ENCODE measurements at places on chromosomes 6 and 20. TPM values are rescaled to one million over a fixed set of nuclear protein-coding genes. Genes with fewer than 3 reads are reported as not detected.

- DNase-seq = no peak
Measured at GRCh38 chr20:33944914-33945313, 48.8 kb upstream of the RALY start.

- DNase-seq = no peak
Measured at GRCh38 chr20:40499391-40499790, 189.6 kb downstream of the MAFB start.

GRCh38 chr6:42354702-42355101 lies 97.0 kb downstream of the TRERF1 start:
- no peak for DNase-seq

GRCh38 chr6:35385457-35386202 lies 43.3 kb downstream of the PPARD start:
- peak; percentile 40 for DNase-seq

GRCh38 chr6:80226151-80226550 lies 119.7 kb downstream of the BCKDHB start:
- DNase-seq = no peak

GRCh38 chr6:10276106-10276505 lies 138.8 kb downstream of the TFAP2A start:
- no peak for DNase-seq

GRCh38 chr6:8539453-8539852 lies 104.1 kb upstream of the SLC35B3 start:
- no peak for DNase-seq

- no peak for DNase-seq
Measured at GRCh38 chr20:63253438-63254231, 628 bp downstream of the NKAIN4 start.

- DNase-seq = no peak
Measured at GRCh38 chr6:123806561-123806960, 2.9 kb downstream of the NKAIN2 start.

- DNase-seq = no peak
Measured at GRCh38 chr20:31831771-31832306, 12.7 kb downstream of the MYLK2 start.

DNA sequence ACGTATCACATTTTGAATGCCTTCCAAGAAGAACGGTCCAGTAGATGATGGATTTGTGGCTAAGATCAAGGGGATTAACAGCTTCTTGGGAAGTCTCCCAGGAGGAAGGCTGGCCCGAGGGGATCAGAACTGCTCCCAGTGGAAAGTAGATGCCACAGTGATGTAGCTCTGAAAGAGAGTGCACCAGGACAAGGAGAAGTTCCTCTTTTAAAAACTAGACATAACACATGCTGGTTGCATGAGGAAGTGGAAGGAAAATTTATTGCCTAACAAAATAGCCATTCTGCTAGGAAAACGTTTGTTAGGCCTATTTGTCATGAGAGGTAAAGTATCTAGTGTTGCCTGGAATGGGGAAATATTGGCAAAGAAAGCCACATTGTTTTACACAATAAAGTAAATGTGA lies 87.8 kb downstream of the CDH26 start:
- DNase-seq = no peak

- no peak for DNase-seq
Measured at GRCh38 chr6:15131651-15132061, 114.2 kb upstream of the JARID2 start.

Gene TRIM10
- total RNA-seq = not detected

Gene ZNF292
- 37.7 TPM for total RNA-seq

Gene ZGPAT
- 16.2 TPM for total RNA-seq

Gene VSTM2L
- total RNA-seq = 10.3 TPM

Gene KIF25
- not detected for total RNA-seq

All from left ventricle myocardium superior (tissue), 1 donor.